Daoy (cell line): ENCODE measurements at places on chromosomes 11 and 22. TPM values are rescaled to one million over a fixed set of nuclear protein-coding genes. Genes with fewer than 3 reads are reported as not detected.
A peak's percentile ranks its signal among the peaks of the same experiment; 100 is the strongest.

DNA sequence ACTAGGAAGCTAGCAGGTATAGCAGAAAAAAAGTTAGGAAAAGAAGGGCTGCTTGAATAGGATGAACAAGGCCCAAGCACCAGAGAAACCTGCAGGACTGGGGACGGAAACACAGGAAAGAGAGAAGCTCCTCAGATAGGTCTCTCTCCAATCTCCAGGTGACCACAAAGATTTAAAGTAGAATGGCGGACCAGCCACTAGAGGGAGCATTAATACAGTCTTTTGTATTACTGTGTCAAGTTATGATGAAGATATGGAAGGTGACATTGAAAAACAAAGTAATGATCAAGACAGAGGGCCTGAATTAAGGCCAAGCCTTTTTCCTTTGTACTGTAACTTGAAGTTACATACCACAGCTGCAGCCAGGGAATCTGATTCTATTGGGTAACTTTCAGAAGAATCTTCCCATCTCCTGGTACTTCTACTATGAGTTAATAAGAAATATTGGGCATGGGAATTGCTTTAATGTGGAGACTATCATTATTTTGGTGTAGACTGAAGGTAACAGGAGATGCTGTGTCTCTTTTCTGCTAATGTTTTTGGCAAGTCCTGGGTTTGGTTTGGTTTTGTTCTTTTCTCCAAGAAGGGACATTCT, 33.8 kb downstream of the OR2AG2 start:
- peak; percentile 32 for DNase-seq

DNA sequence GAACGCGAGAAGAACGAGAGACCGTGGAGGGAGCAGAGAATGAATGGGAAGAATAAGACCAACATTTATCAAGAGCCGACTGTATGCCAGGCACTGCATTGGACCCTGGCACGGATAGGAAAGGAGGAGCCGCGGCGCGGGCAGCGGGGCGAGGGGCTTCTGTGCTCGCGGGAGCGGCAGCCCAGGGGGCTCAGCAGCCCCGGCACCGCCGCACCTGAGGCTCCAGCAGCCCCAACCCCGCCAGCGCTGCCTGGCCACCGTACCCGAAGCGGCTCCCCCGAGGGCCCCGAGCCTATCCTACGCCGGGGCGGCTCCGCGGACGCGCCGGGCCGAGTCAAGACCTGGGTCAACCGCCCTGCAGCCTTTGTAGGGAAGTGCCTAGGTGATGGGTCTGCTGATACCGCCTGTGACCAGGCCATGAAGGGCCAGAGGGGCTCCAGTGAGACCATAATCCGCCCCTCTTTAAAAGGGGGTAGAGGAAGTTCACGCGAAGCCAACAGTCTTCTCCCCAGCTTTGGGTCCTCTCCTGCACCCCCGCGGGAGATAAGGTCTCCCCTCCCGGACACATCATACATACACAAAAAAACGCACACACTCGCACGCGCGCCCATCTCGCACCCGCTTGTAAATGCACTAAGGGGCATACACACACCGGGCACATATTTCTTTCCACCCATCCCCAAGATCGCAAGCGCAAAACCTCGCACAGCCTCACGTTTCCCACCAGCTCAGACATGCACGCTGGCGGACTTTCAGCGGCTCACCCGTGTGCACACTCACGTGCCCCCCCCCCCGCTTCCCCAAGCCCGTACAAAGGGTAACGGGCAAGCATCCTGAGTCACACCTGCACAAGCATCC, 935 bp upstream of the RTN4RL2 start:
- peak; percentile 37 for DNase-seq

GRCh38 chr11:117098269-117099232, at the start of gene SIK3:
Gene SIK3 (minus strand): TSS chr11:117098428. CDS start chr11:117098415, 13 bp downstream.
- DNase-seq, result peak; percentile 95

Gene OR51E2
- 0.06 TPM in 1 of 2 replicates, not detected in the other for total RNA-seq

Gene PTPN5
- total RNA-seq, result 0.29 TPM in 1 of 2 replicates, not detected in the other
